ENCODE measurements at places on chromosomes 2 and 18. TPM values are rescaled to one million over a fixed set of nuclear protein-coding genes. Genes with fewer than 3 reads are reported as not detected.

DNA sequence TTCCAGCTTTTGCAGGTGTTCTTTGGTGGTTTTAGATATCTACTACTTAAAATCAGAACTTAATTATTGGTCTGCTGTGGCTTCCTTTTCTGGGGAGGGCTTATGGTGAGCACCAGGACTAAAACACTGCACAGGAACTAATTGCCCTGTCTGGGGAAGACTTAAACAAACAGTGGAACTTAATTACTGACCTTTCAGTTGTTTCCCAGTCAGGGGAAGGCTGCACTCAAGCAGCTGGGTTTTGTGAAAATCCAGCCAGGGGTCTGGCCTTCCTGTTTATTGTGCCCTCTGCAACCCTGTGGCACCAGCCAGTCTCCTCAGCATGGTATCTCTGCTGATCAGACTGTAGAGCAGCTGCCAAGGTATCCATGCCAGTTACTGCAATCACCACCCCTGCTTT lies 398.2 kb downstream of the ADCYAP1 start:
- no peaks in the 10 kb centered on the region for H3K27me3 ChIP-seq
- DNase-seq: no peak
- no peak overlapping the region for H3K27ac ChIP-seq
- no peaks in the 10 kb centered on the region for H3K4me1 ChIP-seq
- H3K36me3 ChIP-seq: no peaks in the 10 kb centered on the region

- no peaks in the 10 kb centered on the region for H3K36me3 ChIP-seq
- H3K4me1 ChIP-seq: no peaks in the 10 kb centered on the region
Measured at GRCh38 chr2:128651000-128651399, 332.3 kb upstream of the HS6ST1 start.

DNA sequence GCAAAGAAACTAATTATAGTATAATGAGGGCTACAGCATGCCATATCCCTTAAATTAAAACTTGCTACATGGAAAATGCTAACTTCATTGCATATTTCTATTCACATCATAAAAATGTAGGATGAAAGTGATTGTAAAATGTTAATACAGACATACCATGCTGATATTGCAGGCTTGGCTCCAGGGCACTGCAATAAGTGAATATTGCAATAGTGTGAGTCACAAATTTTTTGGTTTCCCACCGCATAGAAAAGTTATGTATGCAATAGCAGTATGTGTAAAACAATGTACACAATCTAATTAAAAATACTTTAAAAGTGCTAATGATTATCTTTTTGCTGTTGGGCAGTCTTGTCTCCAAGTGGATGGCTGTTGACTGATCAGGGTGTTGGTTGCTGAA lies 162.1 kb downstream of the CD8B2 start:
- H3K27ac ChIP-seq: no peak overlapping the region
- no peaks in the 10 kb centered on the region for H3K27me3 ChIP-seq
- no peaks in the 10 kb centered on the region for H3K4me1 ChIP-seq
- H3K4me3 ChIP-seq: no peak overlapping the region

The HADHB gene
- 770 TPM for total RNA-seq

DNA sequence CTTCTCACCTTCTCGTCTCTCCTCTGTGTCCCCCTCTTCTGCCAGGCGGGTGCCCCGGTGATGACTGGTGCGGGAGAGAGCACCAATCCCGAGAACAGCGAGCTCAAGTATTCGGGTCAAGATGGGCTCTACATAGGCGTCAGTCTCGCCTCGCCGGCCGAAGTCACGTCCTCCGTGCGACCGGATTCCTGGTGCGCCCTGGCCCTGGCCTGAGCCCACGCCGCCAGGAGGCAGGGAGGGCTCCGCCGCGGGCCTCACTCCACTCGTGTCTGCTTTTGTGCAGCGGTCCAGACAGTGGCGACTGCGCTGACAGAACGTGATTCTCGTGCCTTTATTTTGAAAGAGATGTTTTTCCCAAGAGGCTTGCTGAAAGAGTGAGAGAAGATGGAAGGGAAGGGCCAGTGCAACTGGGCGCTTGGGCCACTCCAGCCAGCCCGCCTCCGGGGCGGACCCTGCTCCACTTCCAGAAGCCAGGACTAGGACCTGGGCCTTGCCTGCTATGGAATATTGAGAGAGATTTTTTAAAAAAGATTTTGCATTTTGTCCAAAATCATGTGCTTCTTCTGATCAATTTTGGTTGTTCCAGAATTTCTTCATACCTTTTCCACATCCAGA lies 31.3 kb downstream of the GATA6 start:
- DNase-seq: no peak
- H3K4me3 ChIP-seq: no peak overlapping the region
- peaks cover 91% of the 10 kb centered on the region for H3K4me1 ChIP-seq
- H3K27ac ChIP-seq: peak overlapping the region; percentile 100
- peaks cover 24% of the 10 kb centered on the region for H3K36me3 ChIP-seq
- H3K27me3 ChIP-seq: no peaks in the 10 kb centered on the region

DNA sequence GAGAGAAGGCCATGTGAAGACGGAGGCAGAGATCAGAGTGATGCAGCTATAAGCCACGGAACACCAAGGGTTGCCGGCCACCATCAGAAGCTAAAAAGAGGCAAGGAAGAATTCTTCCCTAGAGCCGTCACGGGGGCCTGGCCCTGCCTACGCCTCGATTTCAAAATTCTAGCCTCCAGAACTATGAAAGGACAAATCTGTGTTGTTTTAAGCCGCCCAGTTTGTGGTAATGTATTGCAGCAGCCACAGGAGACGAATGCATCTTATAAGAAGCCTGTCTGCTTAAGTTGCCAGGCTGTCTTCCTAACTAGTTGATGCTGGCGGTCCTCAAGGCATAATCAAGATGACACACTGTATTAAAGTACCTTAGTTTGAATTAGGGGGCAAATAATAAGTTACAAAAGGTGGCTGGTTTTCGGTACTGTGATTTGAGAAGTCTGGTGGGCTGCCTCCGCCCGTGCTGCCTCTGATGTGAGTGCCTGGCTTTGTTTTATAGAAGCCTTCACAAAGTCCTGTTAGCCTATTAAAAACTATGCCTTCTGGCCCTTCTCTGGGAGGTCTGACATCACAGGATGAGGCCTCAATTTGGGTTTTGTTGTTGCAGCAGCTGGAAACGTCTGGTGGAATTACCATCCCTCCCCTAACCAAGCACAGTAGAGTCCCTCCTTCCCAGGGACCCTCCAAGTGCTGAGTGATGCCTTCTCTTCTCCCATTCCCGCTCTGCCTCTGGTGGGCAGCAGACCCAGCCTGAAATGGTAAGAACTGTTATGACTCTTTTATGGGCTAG lies 53.6 kb downstream of the SRD5A2 start:
- H3K4me3 ChIP-seq: no peak overlapping the region
- no peaks in the 10 kb centered on the region for H3K4me1 ChIP-seq

DNA sequence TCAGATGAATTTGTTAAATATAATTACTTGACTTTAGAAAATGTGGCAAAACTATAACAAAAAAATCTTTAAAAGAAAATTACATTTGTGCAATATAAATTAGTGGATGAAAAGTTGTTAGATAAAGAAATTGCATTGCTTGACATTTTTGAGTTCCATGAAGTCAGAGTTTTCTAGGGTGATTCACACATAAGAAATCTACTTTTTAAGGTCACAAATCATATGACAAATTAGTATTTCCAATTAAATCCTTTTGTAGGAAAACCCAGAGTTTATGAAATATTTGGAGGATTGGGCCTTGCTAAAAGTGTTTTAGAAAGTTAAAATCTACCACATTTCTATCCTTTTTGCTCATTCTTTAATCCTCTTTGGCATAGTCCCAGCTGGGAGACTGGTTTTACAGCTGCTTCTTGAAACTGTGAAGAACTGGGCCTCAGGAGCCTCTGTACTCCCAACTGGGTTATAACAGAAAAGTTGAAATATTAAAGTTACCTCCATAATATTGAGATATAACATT lies 289.2 kb downstream of the LRRTM4 start:
- no peaks in the 10 kb centered on the region for H3K27me3 ChIP-seq
- no peak for DNase-seq
- H3K36me3 ChIP-seq: no peaks in the 10 kb centered on the region
- H3K4me3 ChIP-seq: no peak overlapping the region
- no peak overlapping the region for H3K27ac ChIP-seq

GRCh38 chr2:208010506-208010905 lies 14.8 kb downstream of the PLEKHM3 start:
- no peaks in the 10 kb centered on the region for H3K36me3 ChIP-seq
- no peak for DNase-seq
- no peaks in the 10 kb centered on the region for H3K27me3 ChIP-seq
- no peaks in the 10 kb centered on the region for H3K4me1 ChIP-seq
- no peak overlapping the region for H3K4me3 ChIP-seq

- H3K27me3 ChIP-seq: no peaks in the 10 kb centered on the region
- peaks cover 27% of the 10 kb centered on the region for H3K36me3 ChIP-seq
- no peak for DNase-seq
- peaks cover 38% of the 10 kb centered on the region for H3K4me1 ChIP-seq
Measured at GRCh38 chr2:10447300-10447894, 730 bp downstream of the ODC1 start.

DNA sequence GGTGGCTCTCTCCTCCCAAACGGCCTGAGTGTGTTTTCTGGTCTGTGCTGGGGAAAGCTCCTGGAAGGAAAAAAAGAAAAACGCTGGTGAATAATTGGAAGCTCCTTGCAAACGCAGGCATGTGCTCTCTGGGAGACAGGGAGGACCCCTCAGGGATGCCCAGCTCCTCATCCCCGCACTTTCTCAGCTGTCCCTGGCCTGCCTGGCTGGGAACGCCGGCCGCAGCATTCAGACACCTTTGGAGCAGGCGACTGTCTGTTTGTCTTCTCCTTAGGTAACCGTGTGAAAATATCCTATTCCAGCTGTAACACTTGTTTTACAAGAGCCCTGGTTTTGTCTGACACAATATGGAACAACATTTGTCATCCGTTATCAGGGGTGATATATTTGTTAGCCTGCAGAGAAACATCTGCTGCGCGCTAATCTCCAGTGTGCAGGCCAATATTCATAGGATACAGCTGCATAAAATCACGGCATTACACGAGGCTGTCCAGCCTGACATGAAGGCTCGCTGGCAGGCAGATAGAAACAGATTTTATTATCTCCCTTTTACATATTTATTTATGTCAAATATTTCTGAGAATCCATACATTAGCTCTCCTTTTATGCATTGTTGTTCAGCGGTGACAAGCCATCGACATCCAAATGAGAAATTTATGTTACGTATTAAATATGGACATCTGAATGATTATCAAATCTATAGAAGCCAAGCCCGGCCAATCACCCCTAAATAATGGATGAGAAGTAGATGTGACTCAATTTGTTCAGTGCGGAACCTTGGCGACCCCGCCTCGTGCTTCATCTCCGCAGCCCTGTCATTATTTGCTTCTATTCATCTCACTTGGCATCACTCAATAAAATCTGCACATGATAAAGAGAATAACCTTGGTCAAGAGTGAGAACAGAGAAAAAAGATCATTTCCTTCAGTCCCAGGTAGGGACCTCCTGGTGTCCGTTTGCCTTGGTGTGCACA lies 675.1 kb upstream of the SALL3 start:
- no peaks in the 10 kb centered on the region for H3K27me3 ChIP-seq
- H3K36me3 ChIP-seq: no peaks in the 10 kb centered on the region
- no peak overlapping the region for H3K4me3 ChIP-seq
- no peak overlapping the region for H3K27ac ChIP-seq
- no peak for DNase-seq
- H3K4me1 ChIP-seq: no peaks in the 10 kb centered on the region

All from right atrium auricular region (tissue), 2 donors.